ENCODE measurements at places on chromosomes 5 and 9. TPM values are rescaled to one million over a fixed set of nuclear protein-coding genes. Genes with fewer than 3 reads are reported as not detected.

Gene ZNG1F
- total RNA-seq, result 7.4 TPM

Gene IFNA2
- total RNA-seq, result not detected

Gene FBXO4
- 15.1 TPM for total RNA-seq

Gene TENT4A
- total RNA-seq, result 24.0 TPM

Gene INSL4
- not detected for total RNA-seq
